ENCODE measurements at places on chromosomes 11 and 22.

DNA sequence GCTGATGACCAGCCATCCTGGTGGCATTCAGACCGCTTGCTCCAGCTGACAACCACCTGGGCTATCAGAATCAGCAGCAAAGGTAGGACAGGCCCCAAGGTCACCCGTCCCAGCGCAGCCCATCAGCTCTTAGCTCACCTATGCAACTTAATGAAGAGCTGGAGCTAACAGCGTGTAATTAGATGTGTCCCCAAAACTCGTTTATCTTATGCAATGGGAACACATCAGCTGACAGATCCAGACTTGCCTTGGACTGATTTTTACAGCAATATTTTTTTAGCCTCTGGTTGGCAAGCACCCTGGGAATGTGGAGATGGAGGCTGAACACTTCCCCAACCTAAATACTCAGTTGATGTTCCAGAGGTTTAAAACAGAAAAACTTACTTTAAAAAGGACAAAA lies 76.0 kb downstream of the PACSIN2 start:
- DNase-seq: no peak

- DNase-seq: no peak
These were observed 141.2 kb upstream of the SESN3 start for GRCh38 chr11:95372097-95372656.

- DNase-seq: no peak
These were observed 19.1 kb downstream of the RPL3 start for GRCh38 chr22:39300186-39300830.

GRCh38 chr22:34001701-34002466 lies 81.6 kb upstream of the LARGE1 start:
- DNase-seq: no peak

- DNase-seq: no peak
These were observed 27.1 kb downstream of the RNF169 start for GRCh38 chr11:74775762-74776161.

DNA sequence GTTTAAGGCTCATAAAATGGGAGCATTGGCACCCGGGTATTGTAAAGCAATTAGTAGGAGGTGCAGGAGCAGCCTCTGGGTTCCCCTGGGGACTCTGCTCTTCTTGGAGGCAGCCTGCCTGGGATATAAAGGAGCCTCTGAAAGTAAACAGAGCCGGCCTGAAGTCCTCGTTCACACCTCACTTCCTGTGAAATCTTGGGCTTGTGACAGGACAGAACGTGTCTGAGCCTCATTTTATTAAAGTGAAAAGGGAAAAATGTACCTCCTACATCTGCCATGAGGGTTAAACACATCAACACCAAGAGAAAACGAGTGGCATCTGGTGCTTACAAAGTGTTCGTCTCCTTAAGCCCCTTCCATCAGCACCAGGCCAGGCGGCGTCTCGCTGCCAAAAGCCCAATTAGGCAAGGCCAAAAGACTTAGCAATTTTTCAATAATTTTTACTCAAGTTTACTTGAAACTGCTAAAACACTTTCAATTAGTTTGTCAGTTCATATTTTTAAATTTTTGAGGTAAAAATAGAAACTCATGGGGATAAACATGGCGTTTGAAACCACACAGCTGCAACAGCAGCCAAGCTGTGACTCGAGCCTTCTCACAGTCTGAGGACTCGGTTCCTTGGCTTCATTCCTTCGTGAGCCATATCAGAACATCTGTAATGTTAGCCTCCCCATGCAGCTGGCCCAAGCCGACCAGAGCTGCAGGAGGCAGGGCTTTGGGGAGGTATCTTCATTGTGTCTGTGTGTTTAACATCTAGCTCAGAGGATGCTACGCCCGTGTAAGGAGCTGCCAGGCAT lies 33.6 kb downstream of the MAP6 start:
- DNase-seq: no peak

- no peak for DNase-seq
These were observed 626.1 kb downstream of the NELL1 start for GRCh38 chr11:21295508-21295907.

GRCh38 chr11:120023120-120023519 lies 114.8 kb downstream of the TRIM29 start:
- no peak for DNase-seq
